ENCODE measurements at places on chromosomes 5 and 9. TPM values are rescaled to one million over a fixed set of nuclear protein-coding genes. Genes with fewer than 3 reads are reported as not detected.

PDE8B gene
- 0.62 TPM for total RNA-seq

C9orf40 gene
- 9.2 TPM for total RNA-seq

PDZD2 gene
- total RNA-seq, result 0.10 TPM

PRSS3 gene
- 1.0 TPM for total RNA-seq

BNC2 gene
- total RNA-seq, result 5.7 TPM

C5orf58 gene
- total RNA-seq, result 0.15 TPM

PCDHB15 gene
- 0.15 TPM for total RNA-seq

OTP gene
- 0.05 TPM for total RNA-seq

DMRT3 gene
- total RNA-seq, result not detected

Measured in Panc1 (cell line).